ENCODE measurements at places on chromosomes 3 and 15. TPM values are rescaled to one million over a fixed set of nuclear protein-coding genes. Genes with fewer than 3 reads are reported as not detected.

Gene PLA2G4E
- total RNA-seq: not detected

Gene CD200R1
- not detected for total RNA-seq

Gene SMCO1
- not detected for total RNA-seq

Gene ARGFX
- not detected for total RNA-seq

Gene SCN5A
- 4.6 TPM for total RNA-seq

Gene ZIC4
- total RNA-seq: under 0.01 TPM

Gene A4GNT
- not detected for total RNA-seq

Gene HGD
- total RNA-seq: not detected

Gene CTXN2
- not detected for total RNA-seq

Gene TGM5
- total RNA-seq: not detected
